ENCODE measurements at places on chromosomes 6 and 20.
A peak's percentile ranks its signal among the peaks of the same experiment; 100 is the strongest.

DNA sequence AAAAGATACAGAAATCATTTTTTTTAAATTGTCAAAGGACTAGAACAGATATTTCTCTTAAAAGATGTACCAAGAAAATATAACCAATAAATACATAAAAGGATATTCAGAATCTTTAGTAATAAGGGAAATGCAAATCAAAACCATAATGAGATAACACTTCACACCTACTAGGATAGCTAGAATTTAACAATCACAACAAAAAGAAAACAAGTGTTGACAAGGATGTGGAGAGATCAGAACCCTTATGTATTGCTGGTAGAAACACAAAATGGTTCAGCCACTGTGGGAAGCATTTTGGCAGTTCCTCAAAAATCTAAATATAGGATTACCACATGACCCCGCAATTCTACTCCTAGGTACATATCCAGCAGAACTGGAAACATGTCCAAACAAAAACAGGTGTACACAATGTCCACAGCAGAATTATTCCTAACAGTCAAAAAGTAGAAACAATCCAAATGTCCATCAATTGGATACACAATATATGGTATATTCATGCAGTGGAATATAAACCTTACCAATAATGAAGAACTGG, 211.0 kb downstream of the LRFN2 start:
- DNase-seq: no peak

GRCh38 chr20:63116412-63117106, 99.4 kb downstream of the YTHDF1 start:
- DNase-seq: no peak

DNA sequence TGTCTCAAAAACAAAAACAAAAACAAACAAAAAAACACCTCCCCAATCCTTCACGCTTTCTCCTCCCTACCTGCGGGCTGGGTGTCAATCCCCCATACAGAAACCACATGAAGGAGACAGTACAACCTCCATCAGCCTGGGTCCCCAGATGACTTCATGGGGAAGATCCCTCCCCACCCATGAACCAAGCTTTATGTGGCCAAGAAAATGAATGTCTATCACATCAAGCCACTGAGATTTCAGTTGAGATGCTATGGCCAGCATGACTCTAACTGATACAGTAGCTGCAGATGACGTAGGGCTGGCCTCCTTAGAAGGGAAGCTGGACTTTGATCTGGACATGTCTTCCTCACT, 21.2 kb upstream of the BNIP5 start:
- no peak for DNase-seq

GRCh38 chr20:19653327-19653726, 104.7 kb upstream of the RIN2 start:
- no peak for DNase-seq

DNA sequence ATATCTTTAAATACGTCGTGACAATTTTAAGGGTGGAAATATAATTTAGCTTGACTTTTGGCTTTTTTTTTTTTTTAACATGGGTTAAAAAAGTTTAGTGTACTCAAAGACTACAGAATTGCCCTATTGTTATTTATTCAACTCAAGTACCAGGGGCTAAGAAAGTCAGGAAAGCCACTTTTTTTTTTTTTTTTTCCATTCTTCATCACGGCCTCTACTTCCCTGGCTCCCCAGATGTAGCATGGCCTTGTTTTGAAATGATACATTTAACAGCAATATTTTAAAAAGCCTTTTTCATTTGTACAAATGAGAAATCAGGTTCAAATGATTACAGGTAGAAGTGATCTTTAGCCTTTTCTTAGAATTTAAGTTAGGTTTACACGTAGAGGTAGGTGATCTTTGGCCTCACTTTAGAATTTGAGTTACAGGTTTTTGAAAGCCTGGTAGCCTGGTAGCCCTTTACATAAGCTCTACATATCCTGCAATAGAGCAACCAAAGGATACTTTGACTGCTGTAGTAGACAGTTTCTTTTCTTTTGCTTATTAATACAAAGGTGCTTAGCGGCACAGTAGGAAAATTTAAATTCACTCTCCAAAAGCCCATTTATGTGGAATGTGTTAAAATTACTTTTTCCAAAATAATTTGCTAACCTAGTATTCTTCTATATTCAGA, 160.5 kb upstream of the MMS22L start:
- DNase-seq: no peak

- DNase-seq: peak; percentile 64
Measured at GRCh38 chr6:157756708-157757429, 66.2 kb upstream of the SNX9 start.

DNA sequence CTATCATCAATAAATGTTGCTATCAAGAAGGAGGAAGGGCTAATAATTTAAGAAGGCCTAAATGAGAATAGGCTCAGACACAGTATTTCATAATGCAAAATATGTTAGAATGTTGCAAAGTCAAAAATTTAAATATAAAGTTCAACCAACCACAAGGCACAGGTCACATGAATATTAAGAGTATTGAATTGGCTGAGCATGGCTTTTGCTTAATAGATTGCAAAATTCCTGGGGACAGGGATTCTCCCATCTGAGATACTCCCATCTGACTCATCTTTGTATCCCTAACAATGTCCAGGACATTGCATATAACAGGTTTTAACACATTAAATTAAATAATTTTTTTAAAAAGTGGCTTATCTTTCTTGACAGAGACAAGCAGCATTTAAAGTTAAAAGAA, 32.9 kb upstream of the UTRN start:
- no peak for DNase-seq

DNA sequence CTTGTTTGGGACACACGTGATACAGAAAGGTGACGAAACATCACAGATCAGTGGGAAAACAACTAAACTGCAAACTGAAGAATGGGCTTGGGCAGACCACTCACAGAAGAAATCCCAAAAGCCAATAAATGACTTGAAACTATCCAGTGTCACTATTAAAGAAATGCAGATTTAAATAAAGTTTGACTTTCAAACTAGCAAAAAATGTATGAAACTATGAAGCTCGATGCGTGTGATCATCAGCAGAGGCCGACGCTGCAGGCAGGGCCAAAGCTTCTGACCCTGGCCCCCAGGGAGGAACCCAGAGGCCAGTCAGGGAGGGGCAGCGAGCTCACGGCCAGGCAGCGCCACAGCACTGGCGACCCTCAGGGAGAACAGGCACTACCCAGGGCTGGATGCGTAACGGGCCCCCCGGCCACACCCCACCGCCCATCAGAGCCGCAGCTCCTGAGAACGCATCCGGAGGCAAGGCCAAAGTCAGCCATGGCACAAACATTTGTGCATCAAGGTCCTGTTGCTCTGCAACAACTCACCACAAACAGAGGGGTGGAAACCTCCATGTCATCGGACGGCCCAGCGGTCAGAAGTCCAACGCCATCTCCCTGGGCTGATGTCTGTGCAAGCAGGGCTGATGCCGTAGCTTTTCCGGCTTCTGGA, 94.1 kb downstream of the YTHDF1 start:
- DNase-seq: no peak

DNA sequence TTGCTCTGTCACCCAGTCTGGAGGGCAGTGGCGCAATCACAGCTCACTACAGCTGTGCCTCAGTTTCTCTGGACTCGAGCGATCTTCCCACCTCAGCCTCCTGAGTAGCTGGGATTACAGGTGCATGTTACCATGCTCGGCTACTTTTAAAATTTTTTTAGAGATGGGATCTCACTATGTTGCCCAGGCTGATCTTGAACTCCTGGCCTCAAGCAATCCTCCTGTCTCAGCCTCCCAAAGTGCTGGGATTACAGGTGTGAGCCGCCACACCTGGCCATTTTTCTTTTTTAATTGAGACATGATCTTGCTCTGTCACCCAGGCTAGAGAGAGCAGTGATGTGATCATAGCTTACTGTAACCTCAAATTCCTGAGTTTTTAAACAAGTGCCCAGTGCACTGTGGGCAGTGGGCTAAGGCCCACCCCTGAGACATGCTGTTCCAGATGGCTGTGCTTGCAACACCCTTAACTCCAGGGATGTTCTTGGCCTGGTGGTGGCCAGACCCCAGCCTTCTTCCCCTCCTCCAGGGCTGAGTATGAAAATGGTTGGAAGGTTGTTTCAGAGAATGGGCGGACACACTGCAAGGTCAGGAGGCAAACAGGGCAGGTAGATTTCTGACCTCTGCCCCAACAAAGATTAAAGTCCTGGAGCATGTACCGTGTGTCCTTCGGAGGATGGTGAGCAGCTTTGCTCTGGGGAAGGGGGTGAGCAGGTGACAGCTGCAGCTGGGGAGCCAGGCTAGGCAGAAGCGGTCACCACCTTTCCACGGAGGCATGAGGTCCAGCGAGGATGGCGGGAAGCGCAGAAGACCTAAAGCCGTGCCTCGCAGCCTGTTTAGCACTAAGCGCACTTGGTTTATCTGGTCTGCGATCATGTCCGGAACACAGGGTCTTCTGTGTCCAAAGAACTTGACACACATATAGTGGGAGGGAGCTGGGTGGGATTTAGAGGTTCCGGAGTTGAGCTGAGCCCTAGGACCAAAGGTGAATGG, 1.4 kb upstream of the FAM83C start:
- DNase-seq: no peak

- no peak for DNase-seq
Measured at GRCh38 chr20:32546918-32547752, 38.0 kb downstream of the NOL4L start.

DNA sequence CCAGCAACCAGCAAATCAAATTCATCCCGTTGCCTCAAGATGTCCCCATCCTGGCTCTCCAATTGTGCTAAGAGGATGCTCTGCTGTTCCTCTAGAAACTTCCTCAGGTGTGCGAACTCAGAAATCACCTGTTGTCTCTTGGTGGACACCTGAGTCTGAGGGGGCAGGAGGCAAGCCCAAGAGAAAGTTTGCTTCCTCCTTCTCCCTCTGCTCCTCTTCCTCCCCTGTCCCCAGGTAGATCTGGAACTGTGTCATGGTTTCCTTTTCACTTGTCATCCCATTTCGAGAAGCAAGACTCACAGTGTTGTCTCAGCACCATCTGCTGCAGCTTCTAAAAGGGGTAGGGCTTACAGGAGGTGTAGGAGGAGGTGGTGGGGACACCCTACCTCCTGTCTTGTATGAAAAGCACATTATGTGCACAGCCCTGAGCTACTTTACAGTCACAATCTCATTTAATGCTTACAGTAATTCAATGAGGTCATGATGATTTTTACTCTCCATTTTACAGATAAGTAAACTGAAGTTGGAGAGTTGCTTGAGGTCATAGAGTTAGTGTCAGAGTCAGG, 2.5 kb downstream of the TRIM10 start:
- no peak for DNase-seq

GRCh38 chr6:30361661-30362060, 16.7 kb downstream of the RPP21 start:
- DNase-seq: no peak

- DNase-seq: no peak
Measured at GRCh38 chr6:163336961-163337360, 77.6 kb upstream of the QKI start.

DNA sequence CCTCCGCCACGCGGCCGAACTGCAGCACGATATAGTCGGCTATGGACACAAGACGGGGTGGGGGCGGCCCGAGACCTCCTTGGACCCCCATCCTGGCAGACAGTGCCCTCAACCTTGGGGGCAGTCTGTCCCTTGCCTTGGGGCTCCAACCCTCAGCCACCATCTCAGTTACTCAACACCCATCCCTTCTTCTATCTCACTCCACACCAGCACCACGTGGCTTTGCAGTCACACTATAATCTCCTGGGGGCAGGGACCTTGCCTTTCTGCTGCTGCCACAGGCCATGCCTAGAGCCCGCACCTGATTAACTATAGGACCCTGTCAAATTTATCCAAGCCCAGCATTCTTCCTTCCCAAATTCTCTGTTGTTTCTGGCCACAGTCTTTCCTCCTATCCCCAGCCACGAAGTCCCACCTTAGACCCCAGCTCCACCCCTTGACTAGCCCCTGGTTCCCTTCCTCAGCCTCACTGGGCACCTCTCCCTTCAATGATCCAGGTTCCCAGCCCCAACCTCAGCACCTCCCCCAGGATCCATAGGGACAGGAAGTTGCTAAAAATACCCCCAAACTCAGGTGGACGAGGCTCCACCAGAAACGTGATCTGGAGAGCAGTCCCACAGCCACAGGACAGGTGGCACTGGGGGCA, 1.7 kb upstream of the TEAD3 start:
- no peak for DNase-seq

DNA sequence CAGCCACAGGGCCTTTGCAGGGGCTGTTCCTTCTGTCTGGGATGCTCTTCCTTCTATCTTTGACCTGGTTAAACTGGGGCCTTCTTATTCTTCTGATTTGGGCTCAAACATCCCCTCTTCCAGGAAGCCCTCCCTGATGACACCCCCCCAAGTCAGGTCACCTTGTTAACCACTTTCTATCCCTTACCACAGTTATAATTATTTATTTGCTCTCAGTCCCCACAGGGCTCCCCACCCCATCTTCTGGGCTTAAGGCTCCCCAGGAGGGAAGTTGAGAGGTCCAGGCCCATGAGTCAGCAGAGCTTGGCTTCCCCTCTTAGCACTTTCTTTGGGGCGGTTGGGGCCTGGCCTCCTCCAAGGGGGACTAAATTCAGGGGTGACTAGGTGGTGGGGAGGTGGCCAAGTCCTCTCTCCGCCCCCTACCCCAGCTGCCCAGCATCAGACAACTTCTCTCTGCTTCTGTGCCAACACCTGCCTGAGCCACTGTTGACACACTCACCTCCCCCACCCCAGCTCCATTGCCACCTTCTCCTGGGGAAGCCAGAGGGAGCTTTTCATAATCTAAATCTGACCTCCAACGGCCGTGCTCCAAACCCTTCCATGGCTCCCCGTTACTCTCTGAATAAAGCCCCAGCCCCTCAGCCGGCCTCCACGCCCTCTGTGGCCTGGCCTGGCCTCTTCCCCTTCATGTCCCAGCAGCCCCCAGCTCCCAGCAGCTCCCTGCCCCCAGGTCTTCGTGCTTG, 70.0 kb downstream of the CEBPB start:
- no peak for DNase-seq

DNA sequence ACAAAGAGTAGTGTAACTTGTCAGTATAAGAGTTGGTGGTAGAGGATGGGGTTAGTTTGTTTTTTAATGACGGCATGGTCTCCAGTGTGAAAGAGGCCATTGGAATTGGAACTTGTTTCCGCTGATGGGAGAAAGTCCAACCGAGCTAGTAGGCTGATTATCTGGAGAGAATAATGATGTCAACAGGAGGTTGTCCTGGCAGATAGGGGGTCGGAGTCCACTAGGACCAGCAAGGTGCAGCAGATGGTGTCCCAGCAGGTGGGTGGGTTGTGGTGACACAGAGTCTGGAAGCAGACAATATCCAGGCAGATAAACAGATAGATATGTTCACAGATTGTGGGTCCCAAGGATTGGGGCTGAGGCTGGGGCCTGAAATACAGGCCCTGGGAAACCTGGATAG, 35.1 kb downstream of the PKIB start:
- DNase-seq: no peak

GRCh38 chr6:163671791-163672190, 257.3 kb downstream of the QKI start:
- no peak for DNase-seq

- DNase-seq: no peak
Measured at GRCh38 chr20:60268491-60268890, 310.3 kb downstream of the CDH26 start.

DNA sequence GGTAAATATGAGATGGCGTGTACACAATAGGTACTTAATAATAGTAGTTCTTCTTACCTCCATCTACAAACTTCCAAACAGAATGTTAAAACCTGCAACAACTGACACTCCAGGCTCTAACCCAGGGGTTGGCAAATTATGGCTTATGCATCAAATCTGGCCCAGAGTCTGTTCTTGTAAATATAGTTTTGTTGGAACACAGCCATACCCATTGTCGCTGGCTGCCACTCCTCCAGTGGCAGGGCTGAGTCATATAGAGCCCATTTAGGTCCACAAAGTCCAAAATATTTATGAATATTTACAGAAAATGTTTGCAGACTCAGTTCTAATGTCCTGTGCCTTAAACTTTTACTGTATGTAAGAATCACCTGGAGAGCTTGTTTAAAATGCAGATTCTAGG, 69.9 kb upstream of the BTBD3 start:
- no peak for DNase-seq
